Activated CD4-positive, alpha-beta T cell treated with anti-CD3 and anti-CD28 coated beads, Interleukin-2, amount 50 U/mL, for 24 hours (primary cell): ENCODE measurements at places on chromosomes 16 and 17.

DNA sequence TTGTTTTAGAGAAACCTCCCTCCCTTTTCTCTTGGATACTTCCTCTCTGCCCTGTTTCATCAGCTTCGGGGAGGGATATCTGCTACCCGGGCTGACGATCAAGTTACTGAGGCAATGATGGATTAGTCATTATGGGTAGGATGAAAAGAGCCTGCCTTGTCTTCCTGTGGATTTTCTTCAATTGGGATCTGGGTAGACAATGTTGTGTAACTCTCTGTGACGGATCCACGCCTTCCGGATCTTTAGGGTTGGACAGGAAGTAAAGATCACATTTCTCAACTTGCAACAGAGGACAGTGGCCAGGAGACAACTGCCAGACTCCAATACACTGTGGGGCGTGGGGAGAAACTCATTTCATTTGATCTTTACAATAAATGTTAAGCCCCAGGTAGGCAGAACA, 11.3 kb upstream of the CHST6 start:
- no peak for DNase-seq

DNA sequence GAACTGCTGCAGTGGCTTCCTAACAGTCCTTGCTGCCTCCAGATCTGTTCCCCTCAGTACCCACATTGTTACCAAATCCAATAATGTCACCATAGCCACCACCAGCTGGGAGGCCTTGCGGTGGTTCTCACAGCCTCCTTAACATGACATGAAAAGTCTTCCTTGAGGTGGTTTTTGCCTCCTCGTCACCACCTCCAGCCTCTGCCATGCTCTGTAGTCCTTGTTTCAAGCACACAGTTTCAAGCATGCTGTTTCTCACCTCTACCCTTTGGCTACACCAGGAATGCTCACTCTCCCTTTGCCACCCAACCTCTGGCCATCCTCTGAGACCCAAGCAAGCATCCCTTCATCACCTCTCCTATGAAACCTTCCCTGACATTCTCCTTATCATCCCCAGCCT, 47.2 kb downstream of the DNAH9 start:
- DNase-seq = no peak

DNA sequence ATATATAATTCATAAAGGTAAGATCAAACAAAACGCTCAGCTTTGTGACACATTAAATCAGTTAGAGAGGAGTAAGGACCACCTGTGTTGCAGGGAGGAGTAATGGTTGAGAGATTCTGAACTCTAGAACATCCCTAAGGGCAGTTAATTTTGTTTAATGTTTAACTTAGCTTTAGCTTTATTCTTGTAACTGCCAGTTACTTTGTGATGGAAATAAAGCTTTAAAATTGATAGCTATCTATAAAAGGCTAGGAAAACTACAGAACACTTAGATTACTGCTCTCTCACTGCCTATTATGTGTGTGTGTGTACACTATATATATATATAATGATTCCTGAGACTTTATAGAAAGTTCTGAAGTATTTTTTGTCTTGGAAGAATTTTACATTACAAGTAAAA, 37.8 kb downstream of the PTRH2 start:
- DNase-seq = no peak

- DNase-seq = no peak
These were observed 4.3 kb downstream of the C16orf87 start for GRCh38 chr16:46826631-46827030.

DNA sequence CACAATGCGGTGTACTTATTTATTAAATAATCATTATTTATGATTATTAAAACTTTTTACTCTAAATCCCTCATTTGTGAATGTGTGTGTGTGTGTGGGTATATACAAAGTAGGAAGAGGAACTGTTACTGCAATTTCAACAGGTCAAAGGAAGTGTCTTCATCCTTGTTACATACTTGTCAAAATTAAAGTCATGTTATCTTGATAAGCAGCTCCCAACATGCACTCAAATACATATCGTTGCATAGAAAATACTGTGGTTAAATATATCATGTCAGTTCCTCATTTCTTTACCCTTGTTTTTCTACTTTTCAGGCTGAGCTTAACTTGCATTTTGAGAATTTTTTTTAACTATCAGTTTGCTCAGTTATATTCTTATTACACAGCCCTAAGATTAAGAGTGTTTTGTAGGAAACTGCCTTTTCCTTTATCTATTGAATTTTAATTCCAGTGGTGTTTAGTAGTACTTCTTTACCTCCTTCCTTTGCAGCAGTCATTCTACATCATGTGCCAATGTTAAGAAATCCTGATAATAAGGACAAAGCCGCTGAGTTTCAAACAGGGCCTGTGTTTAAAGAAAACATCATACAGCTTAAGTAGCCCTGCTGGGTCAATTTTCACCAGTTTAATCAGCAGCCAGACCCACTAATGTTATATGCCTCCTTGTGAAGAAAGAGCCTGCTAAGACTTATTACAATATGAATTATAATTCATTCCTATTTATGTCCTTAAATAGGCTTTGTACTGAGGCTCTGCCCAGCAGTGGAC, 7.2 kb downstream of the EFCAB5 start:
- no peak for DNase-seq

DNA sequence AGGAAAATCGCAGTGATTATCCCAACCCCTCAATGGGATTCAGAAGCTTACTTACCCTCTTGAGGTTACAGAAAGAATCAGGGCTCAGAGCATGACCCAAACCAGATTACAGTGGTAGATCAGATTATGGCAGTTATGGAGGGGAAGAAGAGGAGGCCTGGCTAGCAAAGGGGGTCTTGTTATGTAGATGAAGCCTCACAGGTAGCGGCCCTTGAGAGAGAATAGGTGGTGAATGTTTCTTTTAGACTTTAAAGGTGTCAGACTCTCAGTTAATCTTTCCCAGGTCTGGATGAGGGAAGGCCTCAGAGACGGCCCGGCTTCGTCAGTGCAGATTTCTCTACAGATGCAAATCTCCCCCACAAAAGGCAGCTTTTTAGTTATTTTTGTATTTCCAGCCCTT, 15.6 kb downstream of the RNF112 start:
- no peak for DNase-seq

DNA sequence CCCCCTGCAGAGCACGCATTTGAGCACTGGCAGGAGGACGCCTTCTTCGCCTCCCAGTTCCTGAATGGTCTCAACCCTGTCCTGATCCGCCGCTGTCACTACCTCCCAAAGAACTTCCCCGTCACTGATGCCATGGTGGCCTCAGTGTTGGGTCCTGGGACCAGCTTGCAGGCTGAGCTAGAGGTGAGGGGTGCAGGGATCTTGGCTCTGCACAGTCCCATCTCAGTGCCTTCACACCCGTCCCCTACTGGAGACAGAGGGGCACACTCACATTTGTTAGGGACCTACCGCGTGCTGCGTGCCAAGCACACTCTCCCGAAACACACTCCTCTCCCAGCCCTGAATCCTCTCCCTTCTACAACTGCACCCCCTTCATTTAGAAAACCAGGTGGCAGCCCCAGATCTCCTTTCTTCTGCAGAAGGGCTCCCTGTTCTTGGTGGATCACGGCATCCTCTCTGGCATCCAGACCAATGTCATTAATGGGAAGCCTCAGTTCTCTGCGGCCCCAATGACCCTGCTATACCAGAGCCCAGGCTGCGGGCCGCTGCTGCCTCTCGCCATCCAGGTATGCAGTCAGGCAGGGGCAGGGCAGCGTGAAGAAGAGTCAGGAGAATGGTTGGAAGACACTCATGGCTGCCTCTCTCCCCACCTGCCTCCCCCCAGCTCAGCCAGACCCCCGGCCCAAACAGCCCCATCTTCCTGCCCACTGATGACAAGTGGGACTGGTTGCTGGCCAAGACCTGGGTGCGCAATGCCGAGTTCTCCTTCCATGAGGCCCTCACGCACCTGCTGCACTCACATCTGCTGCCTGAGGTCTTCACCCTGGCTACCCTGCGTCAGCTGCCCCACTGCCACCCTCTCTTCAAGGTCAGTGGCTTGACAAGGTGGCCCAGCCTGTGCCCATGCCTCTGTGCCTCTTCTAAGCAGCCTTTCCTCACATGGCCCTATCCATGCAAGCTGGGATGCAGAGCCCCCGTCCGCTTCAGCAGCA, 6.3 kb downstream of the ALOX15B start:
- no peak for DNase-seq

- peak; percentile 20 for DNase-seq
These were observed at the start of gene TRPV2 for GRCh38 chr17:16415031-16415924. TRPV2 (plus strand) TSS chr17:16415571; CDS start chr17:16417669, 2,098 bp downstream.

GRCh38 chr16:76866994-76867393, 324.0 kb upstream of the MON1B start:
- no peak for DNase-seq
